T-helper 22 cell (primary cell): ENCODE measurements at places on chromosomes 2 and 18.

- DNase-seq, result no peak
Observed at GRCh38 chr2:122451040-122451439, 695.6 kb downstream of the TSN start.

DNA sequence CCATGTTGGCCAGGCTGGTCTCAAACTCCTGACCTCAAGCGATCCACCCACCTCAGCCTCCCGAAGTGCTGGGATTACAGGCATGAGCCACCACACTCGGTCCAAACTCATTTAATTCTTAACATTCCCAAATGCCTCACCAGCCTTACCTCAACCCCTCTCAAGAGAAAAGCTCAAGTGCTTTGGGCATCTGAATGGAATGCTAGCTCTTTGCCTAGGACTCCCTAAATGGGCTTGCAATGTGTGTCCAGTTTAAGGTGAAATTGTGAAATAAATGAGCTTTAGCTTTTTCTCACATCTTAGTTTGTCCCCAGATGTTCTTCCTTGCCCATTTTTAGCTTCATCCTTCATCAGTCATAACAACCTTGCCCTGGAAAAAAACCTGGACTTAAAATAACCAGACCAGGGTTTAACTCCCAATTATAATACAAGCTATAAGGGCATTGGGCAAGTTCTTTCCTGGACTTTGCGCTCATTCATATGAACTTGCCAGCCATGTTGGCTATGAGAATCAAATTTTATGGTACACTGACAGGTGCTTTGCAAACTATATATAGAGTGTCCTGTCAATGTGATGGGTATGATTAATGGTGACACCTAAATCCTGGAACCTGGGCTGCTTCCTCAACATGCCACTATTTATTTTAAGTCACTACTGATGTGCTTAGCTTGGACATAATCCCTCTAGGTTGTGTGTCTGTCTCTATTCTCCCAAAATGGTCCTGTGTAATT, 95.1 kb upstream of the SERPINE2 start:
- DNase-seq, result no peak

DNA sequence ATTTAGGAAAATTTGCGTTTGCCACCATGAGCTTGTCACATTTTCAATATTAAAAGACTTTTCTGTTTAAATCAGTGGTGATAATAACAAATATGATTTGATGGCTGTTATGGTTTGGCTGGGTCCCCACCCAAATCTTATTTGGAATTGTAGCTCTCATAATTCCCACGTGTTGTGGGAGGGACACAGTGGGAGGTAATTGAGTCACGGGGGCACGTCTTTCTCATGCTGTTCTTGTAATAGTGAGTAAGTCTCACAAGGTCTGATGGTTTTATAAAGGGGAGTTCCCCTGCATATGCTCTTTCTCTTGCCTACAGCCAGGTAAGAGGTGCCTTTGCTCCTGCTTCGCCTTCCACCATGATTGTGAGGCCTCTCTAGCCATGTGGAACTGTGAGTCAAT, 83.4 kb upstream of the RGPD4 start:
- DNase-seq, result no peak

- DNase-seq, result no peak
Observed at GRCh38 chr2:131413148-131413747, 49.3 kb upstream of the RAB6D start.

DNA sequence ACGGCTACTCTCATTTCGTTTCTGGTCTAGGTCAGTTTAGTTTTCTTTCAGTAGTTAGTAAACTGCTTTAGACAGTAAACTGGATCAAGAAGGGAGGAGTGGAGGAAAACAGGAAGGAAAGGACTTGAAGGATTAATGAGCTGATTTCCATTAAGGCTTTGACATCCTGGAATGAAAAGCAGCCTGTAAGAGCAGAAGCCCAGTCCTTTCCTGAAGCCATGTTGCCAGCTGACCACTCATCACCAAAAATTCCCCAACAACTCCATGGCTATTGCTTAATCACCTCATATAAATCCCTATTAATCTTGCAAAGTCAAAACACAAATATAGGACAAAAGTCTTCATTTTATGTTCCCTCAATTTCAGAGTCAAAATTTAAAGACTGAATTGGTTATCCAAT, 113.7 kb upstream of the ZFP36L2 start:
- DNase-seq, result no peak

- no peak for DNase-seq
Observed at GRCh38 chr2:217162533-217162932, 302.7 kb upstream of the TNP1 start.

GRCh38 chr2:3323360-3324035, 54.1 kb downstream of the EIPR1 start:
- no peak for DNase-seq

- no peak for DNase-seq
Observed at GRCh38 chr2:31886700-31887099, 124.1 kb downstream of the MEMO1 start.

GRCh38 chr2:38245114-38245641, 131.9 kb downstream of the ATL2 start:
- no peak for DNase-seq

GRCh38 chr18:77366720-77367641, 117.3 kb downstream of the GALR1 start:
- no peak for DNase-seq

- no peak for DNase-seq
Observed at GRCh38 chr2:166127217-166128155, at the start of gene SCN1A. Gene SCN1A, minus strand, starts transcription at chr2:166128020. Its CDS starts 54,399 bp downstream, at chr2:166073621.

DNA sequence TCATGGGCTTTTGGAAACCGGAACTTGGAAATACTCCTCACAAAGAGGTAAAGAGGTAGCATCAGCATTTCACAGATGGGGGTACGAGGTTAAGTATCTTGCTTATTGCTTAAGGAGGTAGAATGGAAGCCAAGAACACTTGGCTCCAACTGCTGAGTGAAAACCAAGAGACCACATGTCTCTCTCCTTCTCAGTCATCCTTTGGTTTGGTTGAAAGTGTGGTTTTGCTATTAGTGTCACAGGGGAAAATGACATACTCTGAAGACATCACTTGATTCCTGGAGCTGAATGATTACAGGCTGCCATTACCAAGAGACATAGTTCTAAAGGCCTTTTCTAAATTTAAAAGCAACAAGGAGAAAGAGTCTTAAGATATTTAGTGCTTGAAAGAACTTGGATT, 41.5 kb downstream of the ANTXR1 start:
- no peak for DNase-seq

- no peak for DNase-seq
Observed at GRCh38 chr18:25826823-25827222, 263.6 kb downstream of the SS18 start.

- no peak for DNase-seq
Observed at GRCh38 chr2:199946836-199947235, 8.5 kb downstream of the TYW5 start.

DNA sequence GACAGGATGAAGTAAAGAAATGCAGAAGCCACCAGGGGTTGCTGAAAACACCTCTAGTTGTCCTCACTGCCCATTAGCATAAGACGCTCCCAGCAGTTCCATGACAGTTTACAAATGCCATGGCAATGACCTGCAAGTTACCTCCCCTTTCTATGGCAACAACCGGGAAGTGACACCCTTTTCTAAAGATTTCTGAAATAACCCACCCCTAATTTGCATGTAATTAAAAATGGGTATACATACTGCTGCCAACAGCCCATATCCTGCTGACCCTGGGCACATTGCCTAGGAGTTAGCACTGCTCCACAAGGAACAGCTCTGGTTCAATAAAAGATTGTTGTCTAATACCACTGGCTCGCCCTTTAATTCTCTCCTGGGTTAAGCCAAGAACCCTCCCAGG, 178.3 kb upstream of the LRATD1 start:
- no peak for DNase-seq

- DNase-seq, result no peak
Observed at GRCh38 chr2:13034861-13035260, 318.1 kb downstream of the TRIB2 start.

- DNase-seq, result no peak
Observed at GRCh38 chr2:231099918-231100317, 24.9 kb downstream of the HTR2B start.

DNA sequence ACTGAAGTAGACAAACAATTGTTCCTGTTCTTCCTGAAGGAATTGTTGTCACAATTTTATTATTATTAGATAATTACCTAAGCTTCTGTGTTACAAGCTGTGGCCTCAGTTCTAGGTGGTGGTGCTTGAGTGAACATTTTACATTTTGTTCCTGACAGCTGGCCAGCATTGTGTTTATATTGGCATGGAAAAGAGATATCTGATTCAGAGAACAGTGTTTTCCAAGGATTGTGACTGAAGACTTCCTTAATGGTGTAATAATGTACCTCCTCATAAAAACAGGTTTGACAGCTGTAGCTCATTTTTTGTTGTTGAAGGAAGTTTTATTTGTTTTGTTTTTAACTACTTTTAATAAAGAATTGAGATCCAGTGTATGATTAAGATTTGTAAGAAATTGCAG, 95.2 kb downstream of the EPB41L5 start:
- no peak for DNase-seq

GRCh38 chr2:14231391-14231898, 401.1 kb upstream of the LRATD1 start:
- DNase-seq, result no peak

- DNase-seq, result no peak
Observed at GRCh38 chr18:35010993-35011392, 30.2 kb upstream of the MAPRE2 start.

GRCh38 chr18:73739098-73739497, 408.5 kb downstream of the FBXO15 start:
- DNase-seq, result no peak
